ENCODE measurements at places on chromosomes 2 and 18.

- DNase-seq: no peak
Observed at GRCh38 chr2:161625314-161625919, 1.2 kb downstream of the SLC4A10 start.

- no peak for DNase-seq
Observed at GRCh38 chr2:240813231-240813921, 6.6 kb downstream of the KIF1A start.

- DNase-seq: peak; percentile 4
Observed at GRCh38 chr2:86274918-86275275, 62.5 kb downstream of the REEP1 start.

DNA sequence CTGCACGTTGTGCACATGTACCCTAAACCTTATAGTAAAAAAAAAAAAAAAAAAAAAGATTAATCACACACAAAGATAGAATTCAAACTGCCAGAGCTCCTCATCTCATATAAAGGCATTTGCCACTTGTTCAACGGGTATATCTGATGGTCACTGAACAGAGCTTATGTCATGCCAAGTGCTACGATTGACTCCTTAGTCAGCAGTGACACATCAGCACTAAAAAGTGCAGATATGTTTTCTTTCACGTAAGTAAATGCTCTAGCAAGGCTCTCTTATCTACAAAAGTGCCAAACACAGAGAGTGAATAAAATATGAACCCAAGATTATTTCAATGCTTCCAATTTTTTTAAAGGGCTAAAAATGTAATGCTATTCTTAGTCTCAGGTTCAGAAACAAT lies 1.1 kb downstream of the LMAN1 start:
- DNase-seq: no peak

DNA sequence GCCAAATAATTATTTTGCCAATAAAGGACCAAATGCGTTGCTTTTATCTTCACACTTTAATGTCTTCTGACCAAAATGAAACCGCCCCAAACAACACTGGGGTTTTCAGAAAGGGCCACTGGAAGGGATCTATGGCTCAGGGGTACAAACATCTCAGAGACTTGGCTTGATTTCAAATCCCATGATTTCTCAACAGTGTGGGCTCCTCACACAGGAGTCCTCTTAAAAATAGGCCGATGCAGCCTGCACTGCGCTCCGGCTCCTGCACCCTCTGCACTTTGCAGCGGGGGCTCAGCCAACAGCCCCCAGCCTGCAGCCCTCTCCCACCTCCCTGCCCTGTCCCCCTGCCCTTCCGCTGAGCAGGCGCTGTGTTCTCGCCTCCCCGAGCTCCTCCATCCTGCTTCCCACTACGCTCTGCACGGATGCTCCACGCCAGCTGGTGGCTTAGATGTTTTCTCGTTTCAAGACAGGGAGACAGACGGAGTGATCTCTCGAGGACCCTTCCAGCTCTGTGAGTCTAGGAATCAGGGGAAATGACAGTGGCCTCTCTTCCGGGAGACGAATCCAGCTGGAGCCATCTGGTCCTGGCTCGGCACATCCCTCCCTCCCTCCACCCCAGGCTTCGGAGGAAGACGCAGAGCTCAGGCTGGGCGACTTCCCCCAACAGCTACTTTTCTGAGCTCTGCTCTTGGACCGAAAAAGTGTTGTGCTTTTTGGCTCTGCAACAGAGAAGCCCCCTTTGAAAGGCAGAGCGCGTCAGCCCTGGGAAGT lies 71.4 kb downstream of the KCNF1 start:
- DNase-seq: no peak

DNA sequence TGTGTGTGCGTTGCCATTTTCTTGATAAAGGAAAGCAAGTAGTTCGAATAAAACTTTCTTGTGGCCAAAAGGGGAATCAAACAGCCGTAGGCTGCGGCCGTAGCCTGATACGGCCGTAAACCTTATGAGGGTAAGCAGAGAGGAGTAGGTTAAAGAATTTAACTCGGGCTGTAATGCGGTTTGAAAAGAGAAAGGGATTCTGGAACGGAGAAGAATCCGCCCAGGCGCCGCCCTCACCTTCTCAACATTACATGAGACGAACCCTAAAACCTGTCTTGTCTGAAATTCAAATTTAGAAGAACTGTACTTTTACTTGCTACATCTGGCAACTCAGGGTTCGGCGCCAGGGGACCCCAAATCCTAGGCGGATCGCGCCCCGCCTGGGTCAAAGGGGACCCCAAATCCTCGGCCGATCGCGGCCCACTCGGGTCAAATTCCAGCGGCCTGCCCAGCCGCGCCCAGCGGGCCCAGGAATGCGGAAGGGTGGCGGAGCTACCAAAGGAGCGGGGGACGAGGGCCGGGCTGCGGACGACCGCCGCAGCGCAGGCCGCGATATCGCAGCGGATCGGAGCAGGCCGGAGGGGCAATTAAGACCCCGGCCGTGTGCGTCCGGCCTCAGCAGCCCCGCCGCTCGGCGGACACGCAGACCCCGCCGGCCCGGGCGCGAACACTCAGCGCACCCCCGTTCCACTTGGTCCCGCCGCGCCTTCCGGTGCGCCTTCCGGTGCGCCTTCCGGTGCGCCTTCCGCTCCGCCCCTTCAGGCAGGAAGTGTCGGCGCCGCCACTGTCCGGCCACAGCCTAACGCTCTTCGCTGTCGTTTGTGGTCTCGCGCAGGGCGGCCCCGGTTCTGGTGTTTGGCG lies at the start of gene MYL12B:
Gene MYL12B (plus strand): TSS at position 761 of the 861 bp plus-strand sequence. CDS start 10,766 bp downstream, outside the sequence.
- peak; percentile 50 for DNase-seq

- no peak for DNase-seq
Observed at GRCh38 chr18:13797157-13797611, 26.8 kb upstream of the MC5R start.
